ENCODE measurements at places on chromosomes 12 and 14. TPM values are rescaled to one million over a fixed set of nuclear protein-coding genes. Genes with fewer than 3 reads are reported as not detected.

DNA sequence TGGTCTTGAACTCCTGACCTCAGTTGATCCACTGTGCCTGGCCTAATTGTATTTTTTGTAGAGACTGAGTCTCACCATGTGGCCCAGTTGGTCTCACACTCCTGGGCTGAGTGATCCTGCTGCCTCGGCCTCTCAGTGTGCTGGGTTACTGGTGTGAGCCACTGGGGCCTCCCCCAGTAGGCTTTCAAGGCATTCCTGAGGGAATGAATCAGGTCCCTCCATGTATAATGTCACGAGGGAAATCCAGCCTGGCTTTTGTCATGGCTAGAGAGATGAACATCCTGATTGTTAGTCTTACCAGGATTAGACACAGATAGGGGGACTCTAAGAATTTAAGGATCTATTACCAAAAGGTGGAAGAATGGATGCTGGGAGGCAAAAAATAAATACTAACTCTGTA lies 51.9 kb downstream of the CPSF2 start:
- DNase-seq = no peak
- H3K27ac ChIP-seq = no peak overlapping the region
- no peaks in the 10 kb centered on the region for H3K4me1 ChIP-seq
- no peaks in the 10 kb centered on the region for H3K36me3 ChIP-seq
- H3K4me3 ChIP-seq = no peak overlapping the region

- H3K27ac ChIP-seq = no peak overlapping the region
- no peaks in the 10 kb centered on the region for H3K36me3 ChIP-seq
- no peak overlapping the region for H3K4me3 ChIP-seq
- H3K4me1 ChIP-seq = no peaks in the 10 kb centered on the region
- DNase-seq = no peak
Measured at GRCh38 chr12:39959467-39959866, 146.4 kb downstream of the SLC2A13 start.

DNA sequence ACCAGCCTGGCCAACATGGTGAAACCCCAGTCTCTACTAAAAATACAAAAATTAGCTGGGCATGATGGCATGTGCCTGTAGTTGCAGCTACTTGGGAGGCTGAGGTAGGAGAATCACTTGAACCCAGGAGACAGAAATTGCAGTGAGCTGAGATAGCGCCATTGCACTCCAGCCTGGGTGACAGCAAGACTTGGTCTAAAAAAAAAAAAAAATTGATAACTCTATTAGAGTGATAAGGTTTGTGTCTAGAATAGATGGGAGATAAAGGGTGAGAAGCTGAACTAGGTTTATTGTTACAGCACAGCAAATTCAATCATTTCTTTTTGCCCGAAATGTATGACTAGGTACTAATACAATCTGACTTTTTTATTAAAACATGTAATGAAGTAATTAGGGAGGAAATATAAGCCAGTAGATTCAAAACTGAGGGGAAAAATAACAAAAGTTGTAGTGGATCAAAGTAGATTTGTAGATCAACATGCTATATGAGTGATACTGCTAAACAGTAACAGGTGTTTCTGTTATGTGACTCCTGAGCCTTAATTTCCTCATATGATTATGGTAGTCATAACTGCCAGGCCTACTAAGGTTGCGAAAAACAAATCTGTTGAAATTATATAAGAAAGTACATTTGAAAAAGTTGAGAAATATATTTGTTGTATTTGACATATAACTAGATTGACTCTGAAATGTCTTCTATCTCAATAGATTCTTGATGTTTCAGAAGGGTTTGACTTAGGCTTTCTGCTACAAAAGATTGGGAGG lies 83.6 kb downstream of the WNK1 start:
- H3K4me1 ChIP-seq = no peaks in the 10 kb centered on the region
- H3K36me3 ChIP-seq = peaks cover 6% of the 10 kb centered on the region
- H3K4me3 ChIP-seq = no peak overlapping the region
- DNase-seq = no peak
- H3K27me3 ChIP-seq = no peaks in the 10 kb centered on the region

GRCh38 chr12:76618031-76618430 lies 58.5 kb upstream of the OSBPL8 start:
- H3K4me1 ChIP-seq = no peaks in the 10 kb centered on the region
- no peaks in the 10 kb centered on the region for H3K36me3 ChIP-seq
- no peak overlapping the region for H3K4me3 ChIP-seq
- no peak overlapping the region for H3K27ac ChIP-seq

DNA sequence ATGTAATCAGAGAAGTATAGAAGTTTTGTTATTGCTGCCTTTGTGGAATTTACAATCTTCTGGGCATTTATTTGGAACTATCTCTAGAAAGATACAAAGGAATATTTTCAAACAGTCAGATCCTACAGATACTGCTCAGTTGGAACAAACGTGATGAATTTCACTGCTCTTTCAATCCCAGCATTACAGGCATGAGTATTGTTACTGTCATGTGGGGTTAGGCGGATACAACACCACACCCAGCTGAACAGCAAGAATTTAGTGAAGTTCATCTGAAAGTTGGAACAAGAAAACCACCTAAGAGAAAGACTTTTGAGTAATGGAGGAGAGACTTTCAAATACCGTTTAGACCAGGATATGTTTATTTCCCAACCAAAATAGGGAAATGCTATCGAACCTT lies 123.3 kb upstream of the PLXNC1 start:
- DNase-seq = no peak
- no peak overlapping the region for H3K4me3 ChIP-seq
- H3K27me3 ChIP-seq = no peaks in the 10 kb centered on the region
- no peaks in the 10 kb centered on the region for H3K4me1 ChIP-seq
- no peak overlapping the region for H3K27ac ChIP-seq

- no peak for DNase-seq
- no peak overlapping the region for H3K27ac ChIP-seq
- no peaks in the 10 kb centered on the region for H3K4me1 ChIP-seq
- H3K27me3 ChIP-seq = no peaks in the 10 kb centered on the region
Measured at GRCh38 chr12:131140697-131141096, 187.0 kb downstream of the ADGRD1 start.

DNA sequence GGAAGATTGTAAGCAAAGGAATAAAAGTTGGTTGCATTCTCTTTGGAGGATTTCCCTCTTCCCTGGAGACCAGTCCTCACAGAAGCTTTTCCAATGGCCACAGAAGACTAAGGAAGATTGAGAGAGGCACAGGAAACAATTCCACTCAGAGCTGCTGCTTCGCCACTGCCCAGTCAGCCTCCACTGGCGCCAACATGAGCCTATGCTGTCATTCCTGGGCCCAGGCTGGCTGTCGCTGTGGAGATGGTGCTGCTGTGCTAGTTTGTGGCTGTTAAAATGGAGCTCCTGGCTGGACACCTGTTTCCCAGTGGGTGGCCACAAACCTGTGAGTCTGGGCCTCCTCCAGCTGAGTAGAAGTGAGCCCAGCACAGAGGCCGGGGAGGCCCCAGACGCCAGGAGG lies 6.6 kb downstream of the P2RX7 start:
- H3K27me3 ChIP-seq = no peaks in the 10 kb centered on the region
- no peak for DNase-seq
- H3K4me1 ChIP-seq = peaks cover 12% of the 10 kb centered on the region
- H3K4me3 ChIP-seq = no peak overlapping the region
- no peaks in the 10 kb centered on the region for H3K36me3 ChIP-seq
- H3K27ac ChIP-seq = no peak overlapping the region

OR6C6 gene
- total RNA-seq = not detected
